ENCODE measurements at places on chromosomes 7 and 10. TPM values are rescaled to one million over a fixed set of nuclear protein-coding genes. Genes with fewer than 3 reads are reported as not detected.

Gene OR2A42
- not detected for total RNA-seq

GRCh38 chr7:154928136-154929005, 74.6 kb downstream of the PAXIP1 start:
- no peak for DNase-seq

Gene RNF148
- total RNA-seq: not detected

Gene MRLN
- total RNA-seq: not detected

- no peak for DNase-seq
These were observed 106.9 kb downstream of the INSYN2A start for GRCh38 chr10:127089446-127089845.

DNA sequence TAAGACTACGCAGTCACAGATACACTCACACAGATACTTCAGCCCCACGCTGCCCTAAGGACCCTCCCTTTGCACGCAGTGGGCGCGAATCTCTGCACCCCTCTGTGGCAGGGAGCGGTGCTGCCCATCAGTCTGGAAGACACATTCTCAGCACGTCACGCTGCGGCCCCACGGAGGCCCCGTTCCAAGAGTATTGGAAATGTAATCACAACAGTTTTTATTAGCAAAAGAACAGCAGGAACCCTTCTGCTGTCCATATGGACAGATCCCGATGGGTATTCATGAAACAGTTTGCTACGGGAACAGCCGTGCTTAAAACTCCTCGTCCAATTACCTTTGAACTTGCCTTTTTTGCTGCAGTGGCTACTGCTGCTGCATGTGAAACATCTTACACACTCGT, 131.0 kb downstream of the RPS24 start:
- no peak for DNase-seq

DNA sequence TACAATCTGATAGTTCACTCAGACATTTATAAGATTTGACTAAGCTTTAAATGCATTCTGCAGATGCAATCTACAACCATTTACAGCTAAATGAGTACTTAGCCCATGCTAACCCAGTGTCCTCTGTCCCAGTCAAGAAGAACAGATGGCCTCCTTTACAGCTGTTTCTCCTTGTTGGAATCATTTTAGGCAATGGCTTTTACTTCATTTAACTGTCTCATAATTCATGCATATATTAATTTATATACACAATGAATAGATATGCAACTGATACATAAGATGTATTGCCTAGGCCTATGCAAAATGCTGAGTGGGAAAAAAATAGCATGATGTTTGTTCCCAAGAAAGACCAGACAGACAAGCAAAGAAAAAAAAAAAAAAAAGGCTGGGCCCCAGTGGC, 82.2 kb downstream of the TSPAN12 start:
- no peak for DNase-seq

DNA sequence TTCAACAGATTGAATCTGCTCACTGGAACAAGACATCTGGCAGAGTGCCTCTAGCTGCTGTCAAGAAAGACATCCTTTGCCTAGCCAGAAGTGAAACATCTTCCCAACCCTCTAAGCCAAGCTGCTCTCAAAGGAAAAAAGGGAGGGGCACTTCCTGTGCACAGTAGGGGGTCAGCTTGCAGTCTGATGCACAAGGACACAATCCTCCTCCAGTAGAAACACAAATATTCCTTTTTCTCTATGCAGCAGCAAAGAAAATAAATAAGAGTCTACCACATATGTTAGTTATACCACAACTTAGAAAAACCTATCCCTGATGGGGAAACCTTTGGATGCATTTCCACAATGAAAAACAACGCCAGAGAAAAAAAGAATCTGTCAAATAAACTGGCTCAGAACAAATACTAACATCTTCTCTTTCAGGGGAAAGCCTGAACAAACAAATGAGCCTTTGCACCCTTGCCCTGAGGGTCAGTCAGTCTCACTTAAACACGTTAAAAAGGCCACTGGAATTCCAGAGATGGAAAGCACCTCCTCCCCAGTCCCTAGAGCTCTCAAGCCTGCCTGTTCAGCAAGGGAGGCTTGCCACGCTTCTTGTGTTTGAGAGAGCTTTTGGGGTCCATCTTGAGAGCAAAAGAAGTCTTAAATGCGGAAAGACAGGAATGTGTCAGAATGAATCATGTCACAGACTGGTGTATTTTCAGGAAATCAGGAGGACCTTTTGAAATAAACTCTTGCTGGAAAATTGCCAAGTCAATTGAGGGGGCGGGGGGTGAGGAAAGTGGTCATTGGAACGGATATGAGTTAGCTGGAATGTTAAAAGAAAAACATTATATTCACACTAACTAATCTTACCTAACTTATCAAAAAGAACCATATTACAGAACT, 7.5 kb downstream of the LAMB1 start:
- DNase-seq: peak; percentile 79

DNA sequence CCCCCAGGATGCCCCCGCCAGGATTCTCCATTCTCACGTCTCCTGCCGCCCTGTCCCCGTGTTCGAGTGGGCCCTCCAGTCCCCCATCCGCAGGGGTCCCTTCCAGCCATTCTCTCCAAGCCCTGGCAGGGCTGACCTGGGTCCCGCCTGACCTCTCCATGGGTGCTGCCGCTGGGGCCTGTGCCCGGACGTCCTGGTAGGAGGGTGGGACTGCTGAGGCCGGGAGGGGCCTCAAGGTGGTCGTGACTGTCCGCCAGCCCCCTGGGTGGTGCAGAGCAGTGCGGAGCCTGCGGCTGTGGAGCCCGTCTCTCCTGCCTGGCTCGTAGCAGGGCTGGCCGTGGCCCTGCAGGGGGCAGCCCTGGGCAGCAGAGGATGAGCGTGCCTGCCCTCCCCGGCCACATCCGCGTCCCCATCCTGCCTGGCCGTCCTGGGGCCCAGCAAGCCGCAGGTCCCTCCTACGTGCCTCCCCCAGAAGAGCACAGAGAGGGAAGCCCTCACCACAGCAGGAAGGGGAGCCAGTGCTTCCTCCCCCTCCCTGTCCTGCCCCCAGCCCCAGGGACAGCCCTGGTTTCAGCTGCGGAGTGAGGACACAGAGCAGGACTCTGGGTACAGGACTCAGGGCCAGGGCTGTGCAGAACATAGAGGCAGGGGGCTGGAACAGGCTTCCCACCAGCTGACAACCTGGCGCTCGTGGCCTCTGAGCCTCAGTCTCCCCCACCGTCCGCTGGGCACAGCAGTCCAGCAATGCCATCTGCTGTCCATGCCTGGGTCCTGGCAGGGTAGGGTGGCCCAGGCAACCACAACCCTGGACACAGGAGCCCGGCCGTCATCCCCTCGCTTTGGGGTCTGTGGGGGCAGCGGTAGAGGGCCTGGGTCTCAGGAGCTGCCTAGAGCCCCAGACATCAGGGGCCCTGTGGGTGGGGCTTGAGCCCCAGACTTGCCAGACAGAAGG, 1.5 kb upstream of the GRIFIN start:
- peak; percentile 39 for DNase-seq

DNA sequence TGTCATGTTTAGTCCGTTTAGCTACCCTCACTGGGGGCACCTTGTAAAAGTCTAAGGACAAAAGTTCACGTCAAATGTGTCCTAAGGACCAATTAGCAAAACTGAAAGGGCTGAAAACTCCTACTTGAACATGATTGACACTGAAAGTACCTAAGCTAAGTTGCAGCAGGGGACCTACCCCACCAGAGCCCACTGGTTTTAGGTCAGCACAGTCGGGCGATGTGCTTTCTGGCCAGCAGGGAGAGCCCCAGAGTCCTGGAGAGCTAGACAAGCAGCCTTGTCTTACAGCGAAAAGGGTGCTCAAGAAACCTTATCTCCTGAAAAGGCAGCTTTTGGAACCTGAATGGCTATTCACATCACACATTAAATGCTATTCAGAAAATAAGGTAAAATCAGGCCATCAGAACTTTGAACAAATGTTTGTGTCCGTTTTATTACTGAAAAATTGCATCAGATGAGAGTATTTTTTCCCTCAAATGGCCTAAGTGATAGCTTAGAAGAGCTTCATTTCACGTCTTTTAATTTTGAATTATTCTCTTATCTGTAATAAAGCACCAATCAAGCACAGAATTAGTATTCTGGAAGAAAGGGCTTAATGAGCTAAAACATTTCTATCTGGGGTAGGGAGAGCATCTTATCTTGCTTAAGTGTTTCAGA, 52.2 kb upstream of the MKI67 start:
- DNase-seq: peak; percentile 22

GRCh38 chr7:38728145-38728544, 97.0 kb upstream of the AMPH start:
- DNase-seq: peak; percentile 22

DNA sequence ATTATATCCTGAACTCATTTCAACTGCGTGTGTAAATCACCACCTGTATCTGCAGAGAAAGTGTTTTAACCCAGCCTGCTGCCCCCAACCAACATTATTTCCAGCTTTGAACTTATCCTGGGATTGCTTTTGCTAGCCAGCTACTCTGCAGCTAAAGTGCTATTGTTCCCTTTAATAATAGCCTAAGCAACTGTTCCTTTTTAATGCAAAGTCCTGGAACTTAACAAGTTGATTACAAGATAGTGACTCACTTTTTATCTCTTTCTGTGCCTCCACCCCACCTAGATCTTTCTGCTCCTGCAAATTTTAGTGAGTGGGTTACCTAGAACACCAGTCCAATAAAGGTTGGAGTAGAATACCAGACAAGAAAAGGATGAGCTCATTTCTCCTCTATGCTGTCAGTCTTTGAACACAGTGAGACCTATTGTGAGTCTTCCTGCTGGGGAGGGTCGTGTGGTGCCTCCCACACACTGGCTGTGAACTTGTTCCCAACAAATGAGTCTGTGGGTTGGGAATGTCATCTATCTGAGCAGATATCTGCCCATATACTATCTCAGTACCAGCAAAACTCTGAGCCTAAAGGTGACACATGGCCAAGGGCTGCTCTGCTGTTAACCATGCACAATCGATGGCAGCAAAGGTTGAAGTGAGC, 137.7 kb downstream of the FAM204A start:
- DNase-seq: no peak

DNA sequence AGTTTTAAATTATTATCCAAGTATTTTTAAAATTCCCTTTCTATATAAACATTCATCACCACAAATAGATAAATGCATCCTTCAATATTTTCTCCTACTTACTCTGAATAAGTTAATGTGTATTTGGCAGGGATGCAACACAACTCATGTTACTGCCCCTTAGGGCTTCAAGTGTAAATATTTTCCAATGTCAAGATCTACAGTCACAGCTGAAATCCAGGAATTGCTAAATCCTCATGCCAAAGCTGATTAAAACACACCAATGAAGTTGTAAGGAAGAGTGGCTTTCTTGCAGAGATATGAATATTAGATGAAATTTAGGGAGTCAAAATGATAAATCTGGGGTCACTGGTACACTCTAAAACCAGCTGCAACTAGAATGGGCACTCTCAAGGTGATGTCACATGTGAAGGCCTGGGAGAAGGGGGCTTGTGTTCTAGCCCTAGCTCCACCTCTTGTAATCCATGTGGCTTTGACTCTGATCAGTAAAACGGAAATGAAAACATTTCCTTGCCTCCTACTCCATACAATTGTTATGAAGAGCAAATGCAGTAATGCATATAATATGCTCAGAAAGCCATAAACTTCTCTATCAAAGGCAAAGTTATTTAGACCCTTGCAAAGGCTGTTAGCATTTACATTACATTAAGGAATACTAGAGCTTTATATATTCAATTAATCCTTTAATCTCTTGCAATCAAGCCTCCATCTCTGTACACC, 228.1 kb upstream of the NFE2L3 start:
- DNase-seq: no peak
